ENCODE measurements at places on chromosomes 7 and 10. TPM values are rescaled to one million over a fixed set of nuclear protein-coding genes. Genes with fewer than 3 reads are reported as not detected.

Gene STK31
- 0.44 TPM for total RNA-seq

DNA sequence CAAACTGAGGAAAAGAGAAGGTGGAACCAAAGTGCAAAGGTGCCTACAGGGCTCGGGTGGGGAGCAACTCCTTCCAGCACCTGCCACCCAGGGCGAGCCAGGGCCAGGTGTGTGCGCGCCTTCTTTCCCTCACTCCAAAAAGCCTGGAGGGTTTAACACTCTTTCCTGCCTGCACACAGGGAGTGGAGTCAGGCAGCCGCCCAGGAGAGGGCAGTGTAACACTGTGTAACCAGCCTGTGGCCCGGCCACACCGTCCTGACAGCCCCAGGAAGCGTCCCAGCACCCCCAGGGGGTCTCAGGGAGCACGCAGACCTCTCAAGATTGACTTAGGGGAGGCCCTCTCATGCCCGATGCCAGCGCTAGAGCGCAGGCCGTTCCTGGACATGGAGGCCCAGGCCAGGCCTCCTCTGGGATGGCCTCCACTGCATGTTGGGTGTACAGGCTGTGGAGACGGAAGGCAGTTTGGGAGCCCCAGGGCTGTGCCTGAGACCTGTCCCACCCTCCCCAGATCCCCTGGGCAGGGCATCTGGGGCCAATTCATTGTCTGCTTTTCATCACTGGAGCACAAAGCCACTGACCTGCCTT, 13.4 kb downstream of the BRI3 start:
- H3K27me3 ChIP-seq, result no peaks in the 10 kb centered on the region
- no peak overlapping the region for H3K27ac ChIP-seq
- H3K36me3 ChIP-seq, result peaks cover 10% of the 10 kb centered on the region
- no peaks in the 10 kb centered on the region for H3K4me1 ChIP-seq
- DNase-seq, result peak; percentile 82
- no peak overlapping the region for H3K4me3 ChIP-seq

GRCh38 chr10:46298477-46299285, 11.9 kb downstream of the ANTXRL start:
- no peaks in the 10 kb centered on the region for H3K36me3 ChIP-seq
- no peak overlapping the region for H3K27ac ChIP-seq
- no peak overlapping the region for H3K4me3 ChIP-seq
- no peak for DNase-seq

Gene AMPH
- total RNA-seq, result 1.2 TPM

DNA sequence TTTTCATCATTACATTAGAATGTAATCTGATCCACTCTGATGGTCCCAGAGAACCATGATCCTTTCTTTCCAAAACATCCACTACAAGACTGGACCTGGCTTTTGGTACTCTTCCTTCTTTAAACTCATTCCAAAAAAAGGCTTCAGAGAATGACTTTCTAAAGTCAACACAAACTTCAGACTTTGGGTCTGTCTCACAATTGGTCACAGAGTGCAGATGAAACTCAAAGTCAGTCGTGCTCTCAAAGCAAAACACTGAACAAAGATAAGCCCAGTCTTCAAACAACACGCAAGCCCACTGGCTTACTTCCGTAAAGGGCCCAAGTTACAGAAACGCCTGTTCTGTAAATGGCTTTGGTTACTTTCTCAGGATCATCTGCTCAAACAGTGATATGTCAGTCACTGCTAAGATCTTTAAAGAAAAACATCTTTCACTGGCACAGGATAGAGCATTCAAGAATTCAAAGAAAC, 250.9 kb upstream of the MKLN1 start:
- H3K4me1 ChIP-seq, result peaks cover 7% of the 10 kb centered on the region
- no peaks in the 10 kb centered on the region for H3K36me3 ChIP-seq
- no peak for DNase-seq
- H3K27ac ChIP-seq, result no peak overlapping the region

- DNase-seq, result no peak
- H3K36me3 ChIP-seq, result no peaks in the 10 kb centered on the region
- H3K4me1 ChIP-seq, result no peaks in the 10 kb centered on the region
- H3K27me3 ChIP-seq, result no peaks in the 10 kb centered on the region
- H3K27ac ChIP-seq, result no peak overlapping the region
- H3K4me3 ChIP-seq, result no peak overlapping the region
Measured at GRCh38 chr7:135493362-135493761, 16.5 kb downstream of the CNOT4 start.

Gene TCERG1L
- not detected for total RNA-seq

- H3K36me3 ChIP-seq, result no peaks in the 10 kb centered on the region
- no peaks in the 10 kb centered on the region for H3K27me3 ChIP-seq
- DNase-seq, result no peak
- H3K27ac ChIP-seq, result no peak overlapping the region
- H3K4me1 ChIP-seq, result no peaks in the 10 kb centered on the region
Measured at GRCh38 chr10:119619215-119619614, 22.5 kb upstream of the TIAL1 start.

Gene AKR1C2
- total RNA-seq, result 16.3 TPM

Gene LOXL4
- 15.1 TPM for total RNA-seq

Measured in kidney (tissue), 22 donors.